NCI-H446 (cell line): ENCODE measurements at places on chromosomes 1 and 21.

DNA sequence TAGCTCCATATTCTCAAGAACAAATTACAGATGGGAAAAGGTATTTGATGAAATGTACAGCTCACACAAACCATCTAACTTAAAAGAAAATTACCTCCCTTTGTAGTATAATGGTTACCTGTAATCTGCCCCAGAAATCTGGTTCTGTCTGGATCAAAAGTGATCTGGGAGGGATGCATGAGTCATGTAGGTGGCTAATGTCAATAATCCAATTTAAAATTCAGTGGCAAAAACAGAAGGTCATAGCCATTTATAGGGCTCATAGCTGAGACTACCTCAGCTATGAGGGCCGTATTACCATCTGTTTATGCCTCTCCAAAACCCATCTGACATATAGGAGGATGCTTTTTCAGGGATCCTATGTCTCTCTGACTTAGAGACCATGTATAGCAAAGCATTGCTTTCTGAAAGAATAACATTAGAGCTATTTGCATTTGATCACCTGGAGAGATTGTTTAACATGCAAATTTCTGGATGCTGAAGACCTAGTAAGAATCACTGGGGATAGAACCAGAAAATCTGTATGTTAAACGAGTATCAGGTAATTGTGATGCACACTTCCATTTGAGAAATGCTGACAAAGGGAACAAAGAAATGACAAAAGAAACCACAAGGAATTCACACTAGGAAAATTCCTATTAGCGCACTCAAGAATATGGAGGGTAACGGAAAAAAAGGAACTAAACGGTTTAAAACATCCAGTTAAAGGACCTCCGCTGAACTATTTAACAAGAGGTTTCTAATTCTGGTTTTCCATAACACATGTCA lies 17.6 kb downstream of the PAXBP1 start:
- no peak for DNase-seq

DNA sequence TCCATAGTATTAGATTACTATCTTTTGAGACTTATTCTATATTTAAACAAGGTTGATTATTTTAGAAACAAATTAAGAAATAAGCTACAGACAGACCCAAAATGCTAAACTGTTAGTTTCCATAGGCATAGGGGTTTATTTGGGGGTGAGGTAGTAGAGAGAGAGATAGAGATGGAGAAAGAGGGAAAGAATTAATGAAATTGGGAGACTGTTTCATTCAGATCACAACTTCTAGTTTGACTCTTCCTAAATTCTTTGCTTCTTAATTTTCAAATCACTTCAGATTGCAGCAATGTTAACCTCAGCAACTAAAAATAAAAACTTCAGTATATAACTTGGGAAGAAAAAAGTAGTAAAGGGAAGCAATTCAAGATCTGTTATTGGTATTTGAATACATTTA lies 3.4 kb downstream of the JUN start:
- no peak for DNase-seq

GRCh38 chr1:197915260-197915861 lies 1.8 kb upstream of the LHX9 start:
- DNase-seq = peak; percentile 96

GRCh38 chr1:172466795-172467407 lies 23.0 kb upstream of the PIGC start:
- DNase-seq = no peak

- DNase-seq = peak; percentile 67
Measured at GRCh38 chr1:923131-923990, at the start of gene SAMD11. Gene SAMD11 (plus strand): TSS chr1:923923. CDS start chr1:924432, 509 bp downstream.

- DNase-seq = no peak
Measured at GRCh38 chr1:206863266-206863665, 2.2 kb upstream of the IL20 start.
